ENCODE measurements at places on chromosomes 1 and 21.

GRCh38 chr1:226873771-226874578, 3.6 kb downstream of the PSEN2 start:
- DNase-seq, result no peak

DNA sequence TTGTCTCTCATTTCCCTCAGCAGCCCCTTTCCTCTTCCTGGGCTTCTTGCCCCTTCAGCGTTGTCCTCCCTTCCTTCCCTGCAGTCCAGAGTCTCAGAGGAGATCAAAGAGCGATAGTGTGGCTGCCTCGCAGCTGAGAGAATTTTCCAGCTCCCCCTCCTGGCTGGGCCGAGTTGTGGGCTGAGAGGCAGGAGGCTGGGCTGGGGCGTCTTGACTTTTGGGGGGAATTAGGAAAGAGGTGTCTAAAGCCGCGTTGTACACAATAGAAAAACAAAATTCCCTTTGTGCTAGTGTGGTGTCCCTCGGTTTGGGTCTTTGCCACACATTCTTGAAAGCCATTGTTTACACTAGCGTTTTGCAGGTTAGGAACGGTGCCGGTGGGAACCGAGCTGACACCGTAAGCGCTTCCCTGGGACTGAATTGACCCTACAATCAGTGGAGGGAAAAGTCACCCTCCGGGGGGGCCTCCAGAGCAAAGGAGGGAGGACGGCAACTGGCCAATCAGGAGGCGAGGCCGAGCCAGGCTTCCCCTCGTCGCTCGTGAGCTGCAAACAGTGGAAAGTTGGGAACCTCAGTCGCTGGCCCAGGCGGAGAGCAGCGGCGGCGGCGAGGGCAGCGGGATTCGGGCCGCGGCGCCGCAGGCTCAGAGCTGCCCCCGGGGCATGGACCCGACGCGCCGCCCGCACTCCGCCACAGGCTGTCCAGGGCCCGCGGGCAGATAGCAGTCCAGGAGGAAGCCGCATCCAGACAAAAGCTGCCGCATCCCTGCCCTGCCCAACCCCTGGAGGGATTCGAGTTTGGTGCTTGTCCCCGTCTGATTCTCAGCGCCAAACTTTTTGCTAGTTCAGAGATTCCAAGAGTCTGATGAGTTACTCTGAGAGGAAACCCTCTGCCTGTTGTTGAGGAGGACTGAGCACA, at the start of gene HMCN1:
TSS of gene HMCN1 (plus strand) at position 574 of the 918 bp plus-strand sequence. CDS start 389 bp downstream, outside the sequence.
- DNase-seq, result no peak

GRCh38 chr1:25927521-25928265, 21.5 kb upstream of the STMN1 start:
- no peak for DNase-seq

DNA sequence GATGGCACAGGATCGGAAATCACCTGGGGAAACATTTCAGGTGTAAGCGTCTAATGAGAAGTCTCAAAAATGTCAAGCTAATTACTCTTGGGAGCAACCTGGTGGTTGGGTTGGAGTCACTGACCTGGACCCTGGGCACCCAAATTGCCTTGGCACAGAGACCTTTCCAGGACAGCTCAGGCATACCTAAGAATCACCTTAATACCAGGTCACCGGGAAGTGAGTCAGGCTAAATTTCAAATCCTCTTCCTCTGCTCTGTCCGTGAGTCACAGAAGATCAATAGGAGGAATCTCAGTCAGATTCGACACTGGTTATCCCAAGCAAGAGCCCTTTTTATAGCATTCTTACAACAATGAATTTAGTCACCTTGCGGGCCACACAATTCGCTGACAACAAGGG, 179.6 kb upstream of the CAMK1G start:
- DNase-seq, result no peak

DNA sequence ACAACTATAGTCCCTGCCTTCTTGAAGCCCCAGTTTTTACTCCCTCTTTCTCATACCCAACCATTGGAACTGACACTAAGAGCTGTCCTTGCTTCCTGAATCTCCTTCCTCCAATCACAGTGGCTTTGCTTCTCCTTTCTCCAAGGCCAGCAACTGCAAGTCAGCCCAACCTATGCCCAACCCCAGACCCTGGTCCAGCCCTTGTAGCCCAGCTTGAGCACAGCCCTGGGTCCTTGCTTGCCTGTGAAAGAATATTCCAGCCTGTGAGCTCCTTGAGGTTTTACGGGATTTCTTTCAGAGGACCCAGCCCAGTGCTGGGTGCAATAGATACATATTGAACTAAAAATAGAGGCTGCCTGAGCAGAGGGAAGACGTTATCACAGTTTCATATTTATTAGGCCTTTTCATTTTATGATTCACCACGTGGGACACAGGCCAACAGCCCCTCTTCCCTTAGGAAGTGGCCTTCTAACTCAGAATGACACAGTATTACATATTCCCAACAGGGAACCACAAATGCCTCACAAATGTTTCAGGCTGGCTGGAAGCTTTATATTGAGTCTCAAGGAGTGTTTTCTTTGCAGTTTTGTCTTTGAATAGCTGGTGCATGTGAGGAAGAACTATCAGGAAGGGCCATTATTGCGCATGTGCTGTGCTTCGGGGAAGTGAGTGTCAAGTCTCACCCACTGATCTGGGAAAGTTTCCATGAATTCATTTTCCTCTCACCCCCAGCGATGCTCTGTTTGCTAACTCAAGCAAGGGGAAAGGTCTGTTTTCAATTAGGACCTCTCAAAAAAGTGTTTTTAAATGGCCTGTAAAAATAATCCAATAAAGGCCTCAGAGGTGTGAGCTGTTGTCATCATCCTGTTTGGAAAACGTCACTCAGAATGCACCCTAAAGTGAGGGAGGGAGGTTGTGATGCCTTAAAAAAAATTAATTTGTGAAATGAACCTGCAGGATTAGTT, 92.3 kb upstream of the NFIA start:
- no peak for DNase-seq
